Activated CD4-positive, alpha-beta T cell treated with anti-CD3 and anti-CD28 coated beads for 1 hour (primary cell): ENCODE measurements at places on chromosomes 2 and 18.

DNA sequence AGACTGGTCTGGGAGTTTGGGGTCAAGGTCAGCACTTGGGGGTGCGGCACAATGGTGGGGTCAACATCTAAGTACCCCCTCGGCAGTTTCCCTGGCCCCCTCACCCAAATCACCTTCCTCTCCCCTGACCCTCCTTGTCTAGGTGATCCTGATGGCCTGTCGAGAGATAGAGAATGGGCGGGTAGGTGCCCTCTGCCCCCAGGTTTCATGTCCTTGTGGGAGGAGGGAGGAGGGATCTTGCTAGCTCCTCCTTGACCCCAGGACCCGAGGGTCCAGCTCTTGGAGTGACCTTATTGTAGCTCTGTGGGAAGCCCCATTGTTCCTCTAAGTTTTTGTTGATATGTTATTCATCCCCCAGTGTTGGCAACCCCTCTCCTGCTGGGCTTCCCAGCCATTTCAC is 3.6 kb downstream of the PTPN18 start:
- no peak for DNase-seq

DNA sequence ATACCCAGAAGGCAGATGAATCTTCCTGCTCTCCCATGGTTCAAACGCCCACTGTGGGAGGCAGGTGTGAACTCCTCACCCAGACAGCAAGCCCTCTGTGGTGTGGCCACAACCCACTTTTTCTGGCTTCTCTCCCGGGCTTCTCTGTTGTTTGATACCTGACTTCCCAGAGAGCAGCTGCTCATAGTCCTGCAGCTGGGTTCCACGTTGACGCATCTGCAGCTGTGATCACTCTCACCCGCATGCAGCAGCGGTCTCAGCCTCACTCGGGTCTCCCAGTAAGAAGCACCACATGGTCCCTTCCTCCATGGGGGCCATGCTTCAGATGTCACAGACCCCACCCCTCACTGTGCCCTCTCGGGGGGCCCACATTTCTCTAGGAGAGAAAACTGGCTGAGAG is 3.5 kb downstream of the ASPRV1 start:
- no peak for DNase-seq

GRCh38 chr2:134262684-134263083 is 8.8 kb downstream of the MGAT5 start:
- no peak for DNase-seq

- no peak for DNase-seq
Observed at GRCh38 chr2:107804608-107805498, 21.8 kb upstream of the RGPD4 start.

- no peak for DNase-seq
Observed at GRCh38 chr2:156157670-156158069, 174.9 kb downstream of the NR4A2 start.

DNA sequence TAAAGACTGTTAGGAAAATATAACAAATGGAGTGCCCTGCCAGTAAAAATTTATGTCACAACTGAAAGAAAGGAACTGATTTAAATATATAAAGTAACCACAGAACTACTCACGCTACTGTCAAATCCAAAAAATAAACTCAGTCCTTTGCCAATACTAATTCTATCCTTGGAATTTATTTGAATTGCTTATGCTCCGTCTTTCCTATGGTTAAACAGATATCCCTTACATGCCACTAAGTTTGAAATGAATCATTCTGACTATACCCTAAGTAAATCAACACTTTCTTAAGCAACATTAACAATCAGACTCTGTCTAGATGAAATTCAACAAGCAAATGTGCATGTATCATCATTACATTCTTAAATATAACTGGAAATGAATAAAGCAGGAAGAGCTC is 9.8 kb downstream of the HNRNPLL start:
- no peak for DNase-seq

DNA sequence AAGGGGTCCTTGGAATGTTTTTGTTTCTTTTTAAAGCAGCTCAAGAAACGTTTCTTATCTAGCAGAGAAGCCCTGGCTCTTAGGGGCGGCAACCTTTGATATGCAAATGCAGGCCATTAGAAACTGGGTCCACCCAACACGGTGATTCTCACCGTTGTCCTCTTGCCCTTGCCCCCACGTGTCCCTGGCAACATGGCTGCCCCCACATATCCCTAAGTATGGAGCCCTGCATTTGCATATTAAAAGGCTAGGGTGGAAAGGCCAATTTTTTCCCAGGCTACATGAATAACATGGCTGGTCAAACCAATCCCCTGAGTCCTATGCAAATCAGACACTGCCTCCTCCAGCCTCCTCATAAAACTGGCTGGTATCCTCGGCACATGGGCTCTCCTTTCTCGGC is 230.1 kb upstream of the SPOPL start:
- DNase-seq: no peak
